ENCODE measurements at places on chromosomes 7 and 10.

DNA sequence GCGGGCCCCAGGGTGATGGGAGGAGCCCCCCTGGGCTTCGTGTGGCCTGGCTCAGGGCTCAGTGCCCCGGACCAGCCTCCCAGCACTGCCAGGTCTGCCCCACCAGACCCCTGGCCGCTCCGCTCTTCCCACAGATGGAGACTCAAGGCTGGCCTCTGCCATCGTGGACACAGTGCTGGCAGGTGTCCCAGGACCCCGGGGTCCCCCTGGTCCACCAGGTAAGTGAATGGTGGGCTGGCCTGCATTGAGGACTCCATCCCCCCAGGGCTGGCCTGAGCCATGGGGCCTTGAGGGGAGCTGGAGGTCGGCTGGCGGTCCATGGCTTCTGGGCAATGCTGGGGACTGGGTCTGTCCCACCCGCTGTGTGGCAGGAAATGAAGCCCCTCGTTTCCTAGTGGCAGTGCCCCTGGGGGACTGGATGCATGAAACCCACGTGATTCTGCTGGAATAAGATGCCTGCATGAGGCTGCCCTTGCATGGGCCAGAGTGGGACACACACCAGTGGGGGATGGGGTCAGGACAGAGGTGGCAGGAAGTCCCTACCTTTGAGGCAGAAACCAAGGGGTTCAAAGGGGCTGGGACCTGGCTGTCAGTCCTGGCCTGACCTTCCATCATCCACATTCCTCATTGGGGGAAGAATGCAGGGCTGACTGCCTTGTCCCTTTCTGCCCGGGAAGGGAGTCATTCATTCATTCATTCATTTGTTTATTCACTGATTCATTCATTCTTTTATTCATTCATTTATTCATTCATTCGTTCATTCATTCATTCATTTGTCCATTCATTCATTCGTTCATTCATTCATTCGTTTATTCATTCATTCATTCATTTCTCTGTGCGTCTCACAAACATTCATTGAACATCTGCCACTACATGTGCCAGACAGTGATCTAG is 81.8 kb downstream of the MYL10 start:
- no peak for DNase-seq

DNA sequence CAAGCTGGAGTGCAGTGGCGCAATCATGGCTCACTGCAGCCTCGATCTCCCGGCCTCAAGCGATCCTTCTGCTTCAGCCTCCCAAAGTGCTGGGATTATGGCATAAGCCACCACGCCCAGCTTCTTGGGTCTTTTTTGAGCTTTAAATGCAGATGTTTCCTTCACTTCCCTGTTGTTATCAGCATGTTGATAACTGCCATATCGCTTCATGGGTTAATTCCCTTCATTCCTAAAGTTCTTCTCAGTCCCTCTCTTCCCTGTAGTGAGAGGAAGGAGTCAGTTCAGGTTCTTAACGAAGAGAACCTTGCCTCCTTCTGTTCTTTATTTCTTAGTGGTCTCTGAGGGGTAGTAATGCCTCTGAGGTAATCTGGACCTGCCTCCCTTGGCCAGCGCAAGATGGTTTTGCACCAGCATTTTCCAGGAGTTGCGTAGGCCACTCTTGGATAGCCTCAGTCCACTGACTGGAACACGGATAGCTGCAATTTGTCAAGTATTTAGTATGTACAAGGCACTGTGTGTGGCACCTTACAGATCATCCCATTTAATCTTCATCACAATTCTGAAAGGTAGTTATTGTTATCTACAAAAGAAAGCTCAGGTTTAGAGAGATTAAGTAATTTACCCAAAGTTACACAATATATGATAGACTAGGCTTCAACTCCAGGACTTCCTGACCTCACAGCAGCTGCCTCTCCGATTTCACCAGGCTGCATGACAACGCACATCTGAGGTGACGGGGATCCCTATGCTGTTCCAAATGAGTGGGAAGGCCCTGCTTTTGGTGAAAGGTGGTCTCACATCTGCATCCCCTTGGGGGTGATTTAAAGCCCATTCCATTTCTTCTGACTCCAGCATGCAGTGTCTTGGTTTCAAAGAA is 60.5 kb downstream of the GATA3 start:
- no peak for DNase-seq

DNA sequence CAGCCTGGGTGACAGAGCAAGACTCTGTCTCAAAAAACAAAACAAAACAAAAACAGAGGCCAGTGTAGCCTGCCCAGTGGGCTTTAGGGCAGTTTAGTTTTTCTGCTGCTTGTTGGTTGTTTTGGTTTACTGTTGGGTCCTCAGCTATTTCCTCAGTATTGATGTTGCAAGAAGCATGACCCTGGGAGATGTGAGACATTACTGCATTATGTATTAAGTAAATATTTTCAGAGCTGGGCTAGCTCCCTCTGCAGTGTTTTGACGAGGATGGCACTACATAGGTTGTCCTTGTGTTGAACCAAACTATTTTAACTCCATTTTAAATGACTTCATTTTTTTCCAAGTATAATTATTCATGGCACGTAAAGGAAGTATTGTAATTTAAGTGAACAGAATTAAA is 4.8 kb downstream of the AKAP9 start:
- peak; percentile 55 for DNase-seq

DNA sequence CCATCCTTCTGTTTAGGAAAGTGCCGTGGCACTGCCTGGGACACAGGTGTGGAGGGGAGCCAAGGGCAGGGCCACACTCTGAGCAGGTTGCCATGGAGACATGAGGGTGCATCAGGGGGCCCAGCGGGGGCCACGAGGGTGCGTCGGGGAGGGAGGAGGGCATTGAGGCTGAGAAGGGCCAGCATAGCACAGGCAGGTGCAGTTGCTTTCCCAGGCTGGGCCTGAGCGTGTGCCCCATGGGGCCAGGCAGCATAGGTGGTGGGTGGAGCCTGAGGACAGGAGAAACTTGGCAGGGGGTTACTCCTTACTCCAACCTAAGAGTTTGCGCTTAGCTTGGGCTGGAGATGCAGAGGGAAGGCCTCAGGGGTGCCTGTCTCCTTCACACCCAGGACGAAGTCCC is 15.2 kb downstream of the YKT6 start:
- DNase-seq, result no peak

DNA sequence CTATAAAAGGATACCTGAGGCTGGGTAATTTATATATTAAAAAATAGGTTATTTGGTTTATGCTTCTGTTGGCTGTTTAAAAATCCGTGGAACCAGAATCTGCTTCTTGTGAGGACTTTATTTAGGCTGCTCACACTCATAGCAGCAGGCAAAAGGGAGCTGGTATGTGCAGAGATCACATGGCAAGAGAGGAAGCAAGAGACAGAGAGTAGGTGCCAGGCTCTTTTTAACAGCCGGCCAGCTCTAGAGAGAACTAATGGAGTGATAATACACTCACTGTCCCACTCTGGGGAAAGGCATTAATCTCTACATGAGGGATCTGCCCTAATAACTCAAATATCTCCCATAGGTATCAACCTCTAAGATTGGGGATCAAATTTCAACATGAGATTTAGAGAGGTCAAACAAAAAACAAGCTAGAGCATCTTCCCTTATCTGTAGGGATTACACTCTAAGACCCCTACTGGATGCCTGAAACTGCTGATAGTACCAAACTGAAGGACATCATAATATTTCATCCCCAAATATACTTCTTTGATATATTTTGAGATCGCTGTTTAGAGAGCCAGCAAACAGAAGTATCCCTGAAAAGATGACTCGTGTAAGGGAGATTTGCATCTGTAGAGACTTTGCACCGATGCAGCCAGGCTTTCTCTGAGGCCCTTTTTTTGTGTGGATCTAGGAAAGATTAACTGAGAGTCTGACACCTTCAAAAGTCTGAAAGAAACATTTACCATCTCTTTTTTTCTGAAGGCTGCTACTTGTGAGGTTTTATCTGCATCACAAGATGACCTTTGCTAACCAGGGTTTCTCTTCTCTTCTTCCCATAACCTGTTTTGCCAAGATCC is 717.0 kb upstream of the MBL2 start:
- DNase-seq, result no peak

DNA sequence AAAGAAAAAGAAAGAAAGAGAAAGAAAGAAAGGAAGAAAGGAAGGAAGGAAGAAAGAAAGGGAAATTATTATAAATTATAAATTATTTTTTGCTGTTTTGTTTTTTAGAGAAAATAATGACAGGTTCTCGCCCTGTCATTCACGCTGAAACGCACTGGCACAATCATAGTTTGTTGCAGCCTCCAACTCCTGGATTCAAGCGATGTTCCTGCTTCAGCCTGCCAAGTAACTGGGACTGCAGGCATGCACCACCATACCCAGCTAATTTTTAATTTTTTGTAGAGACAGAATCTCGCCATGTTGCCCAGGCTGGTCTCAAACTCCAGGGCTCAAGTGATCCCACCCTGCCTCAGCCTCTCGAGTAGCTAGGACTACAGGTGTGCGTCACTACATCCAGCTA is 21.6 kb downstream of the MMD2 start:
- DNase-seq, result no peak

DNA sequence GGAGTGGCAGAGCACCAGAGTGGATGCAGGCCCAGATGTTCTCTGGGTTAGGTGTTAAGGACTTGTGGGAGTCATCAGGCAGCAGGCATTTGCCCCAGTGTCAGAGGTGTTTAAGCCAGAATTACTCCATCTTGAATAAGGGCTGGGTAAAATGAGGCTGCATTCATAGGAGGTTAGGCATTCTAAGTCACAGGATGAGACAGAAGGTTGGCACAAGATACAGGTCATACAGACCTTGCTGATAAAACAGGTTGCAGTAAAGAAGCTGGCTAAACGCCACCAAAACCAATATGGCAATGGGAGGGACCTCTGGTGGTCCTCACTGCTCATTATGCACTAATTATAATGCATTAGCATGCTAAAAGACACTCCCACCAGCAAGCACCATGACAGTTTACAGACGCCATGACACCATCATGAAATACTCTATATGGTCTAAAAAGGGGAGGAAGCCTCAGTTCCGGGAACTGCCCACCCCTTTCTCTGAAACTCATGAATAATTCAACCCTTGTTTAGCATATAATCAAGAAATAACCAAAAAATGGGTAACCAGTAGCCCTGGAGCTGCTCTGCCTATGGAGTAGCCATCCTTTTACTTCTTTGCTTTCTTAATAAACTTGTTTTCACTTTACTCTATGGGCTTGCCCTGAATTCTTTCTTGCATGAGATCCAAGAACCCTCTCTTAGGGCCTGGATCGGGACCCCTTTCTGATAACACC is 882 bp upstream of the LRRC61 start:
- no peak for DNase-seq

GRCh38 chr10:15419279-15419874 is 48.3 kb upstream of the FAM171A1 start:
- DNase-seq, result no peak

DNA sequence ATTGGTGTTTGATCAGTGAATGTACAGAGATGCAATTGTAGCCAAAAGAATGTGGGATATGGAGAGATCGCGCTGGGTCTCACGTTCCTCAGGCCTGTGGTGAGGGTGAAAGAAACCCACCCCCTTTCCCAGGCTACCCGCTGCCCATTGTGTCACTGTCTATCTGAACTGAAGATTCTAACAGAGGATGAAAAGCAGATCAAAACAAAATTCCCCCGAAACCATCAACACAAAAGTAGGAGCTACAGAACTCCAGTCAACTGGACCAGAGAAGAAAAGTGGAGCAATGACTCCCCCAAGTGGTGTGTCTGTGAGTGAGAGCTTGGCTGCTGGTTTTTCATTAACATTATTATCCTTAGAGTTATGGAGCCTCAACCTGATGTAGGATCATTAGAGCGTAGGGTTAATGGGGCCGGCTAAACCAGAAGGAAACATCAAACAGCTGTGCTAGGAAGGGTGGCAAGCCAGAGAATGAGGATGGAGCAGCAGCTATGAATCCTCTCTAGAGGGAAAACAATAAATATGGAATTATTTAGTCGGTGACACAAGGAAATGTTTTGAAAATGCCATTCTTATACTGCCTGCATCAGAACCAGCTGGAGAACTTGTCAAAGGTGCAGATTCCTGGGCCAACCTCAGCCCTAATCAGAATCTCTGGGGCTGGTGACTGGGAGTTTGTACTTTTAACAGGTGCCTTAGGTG is 38.3 kb downstream of the AKR1B1 start:
- DNase-seq, result no peak

GRCh38 chr10:91206427-91206826 is 14.0 kb upstream of the PCGF5 start:
- no peak for DNase-seq

GRCh38 chr7:105648561-105649401 is 67.5 kb upstream of the EFCAB10 start:
- DNase-seq, result no peak

DNA sequence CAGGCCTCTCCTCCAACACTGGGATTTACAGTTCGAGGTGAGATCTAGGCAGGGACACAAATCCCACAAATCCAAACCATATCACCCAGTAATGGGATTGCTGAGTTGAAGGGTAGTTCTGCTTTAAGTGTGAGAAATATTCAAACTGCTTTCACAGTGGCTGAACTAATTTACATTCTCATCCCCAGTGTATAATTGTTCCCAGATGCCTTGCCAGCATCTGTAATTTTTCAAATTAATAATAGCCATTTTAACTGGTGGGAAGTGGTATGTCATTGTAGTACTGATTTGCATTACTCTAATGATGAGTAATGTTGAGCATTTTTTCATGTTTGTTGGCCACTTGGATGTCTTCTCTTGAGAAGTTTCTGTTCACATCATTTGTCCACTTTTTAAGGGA is 592.8 kb upstream of the GRM3 start:
- no peak for DNase-seq

GRCh38 chr10:105592468-105592867 is 951.4 kb downstream of the SORCS3 start:
- no peak for DNase-seq

- DNase-seq, result no peak
These were observed 1.4 kb downstream of the CELF2 start for GRCh38 chr10:11018855-11019631.

- no peak for DNase-seq
These were observed 17.5 kb downstream of the ADRB1 start for GRCh38 chr10:114061148-114061547.

GRCh38 chr7:140688341-140688740 is 8.2 kb upstream of the NDUFB2 start:
- no peak for DNase-seq

DNA sequence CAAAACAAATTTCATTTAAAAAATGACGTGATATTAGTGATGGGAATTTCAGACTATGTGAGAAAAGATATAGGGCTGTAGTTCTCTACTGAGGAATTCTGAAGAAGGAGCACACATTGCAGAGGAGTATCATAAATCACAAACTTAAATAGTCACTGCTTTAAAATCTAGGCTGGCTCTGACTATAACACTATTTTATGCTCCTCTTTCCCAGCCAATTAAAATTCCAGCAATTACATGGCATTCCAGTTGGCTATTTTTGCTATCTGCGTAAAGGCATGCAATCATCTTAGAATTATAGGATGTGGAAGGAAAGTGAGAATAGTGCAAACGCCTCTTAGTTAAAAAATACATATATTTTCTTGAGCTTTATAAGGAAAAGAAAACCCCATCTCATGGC is 123.1 kb downstream of the GNAI1 start:
- no peak for DNase-seq

- peak; percentile 32 for DNase-seq
These were observed 79.0 kb upstream of the ODAD2 start for GRCh38 chr10:28077889-28078288.

GRCh38 chr10:103678178-103678526 is 177.2 kb downstream of the SH3PXD2A start:
- DNase-seq, result peak; percentile 95

- DNase-seq, result peak; percentile 67
These were observed 18.0 kb downstream of the MACC1 start for GRCh38 chr7:20199015-20199737.

Data from non-pigmented ciliary epithelial cell (primary cell).